ENCODE measurements at places on chromosomes 4 and X.

GRCh38 chr4:177047070-177047850 is 254.5 kb upstream of the VEGFC start:
- DNase-seq = peak; percentile 44

- DNase-seq = no peak
These were observed 535.2 kb downstream of the ARAP2 start for GRCh38 chr4:35709080-35709479.

DNA sequence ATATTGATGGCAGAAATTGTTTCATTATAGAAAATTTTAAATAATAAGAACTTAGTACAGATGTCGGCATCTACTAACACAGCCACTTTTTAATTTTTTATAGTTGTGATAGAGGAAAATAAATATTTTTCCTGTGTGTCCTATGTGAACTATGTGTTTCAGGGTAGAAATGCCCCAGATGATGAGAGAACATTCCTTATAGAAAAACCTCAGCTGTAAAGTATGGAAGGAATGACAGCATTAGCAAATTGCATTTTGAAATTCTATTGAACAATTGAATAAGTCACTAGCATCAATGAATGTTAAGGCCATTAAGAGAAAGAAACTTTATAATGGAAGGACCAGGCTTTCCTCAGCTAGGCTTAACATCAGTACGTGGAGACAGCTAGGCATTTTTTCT is 149.2 kb downstream of the CFAP299 start:
- no peak for DNase-seq

DNA sequence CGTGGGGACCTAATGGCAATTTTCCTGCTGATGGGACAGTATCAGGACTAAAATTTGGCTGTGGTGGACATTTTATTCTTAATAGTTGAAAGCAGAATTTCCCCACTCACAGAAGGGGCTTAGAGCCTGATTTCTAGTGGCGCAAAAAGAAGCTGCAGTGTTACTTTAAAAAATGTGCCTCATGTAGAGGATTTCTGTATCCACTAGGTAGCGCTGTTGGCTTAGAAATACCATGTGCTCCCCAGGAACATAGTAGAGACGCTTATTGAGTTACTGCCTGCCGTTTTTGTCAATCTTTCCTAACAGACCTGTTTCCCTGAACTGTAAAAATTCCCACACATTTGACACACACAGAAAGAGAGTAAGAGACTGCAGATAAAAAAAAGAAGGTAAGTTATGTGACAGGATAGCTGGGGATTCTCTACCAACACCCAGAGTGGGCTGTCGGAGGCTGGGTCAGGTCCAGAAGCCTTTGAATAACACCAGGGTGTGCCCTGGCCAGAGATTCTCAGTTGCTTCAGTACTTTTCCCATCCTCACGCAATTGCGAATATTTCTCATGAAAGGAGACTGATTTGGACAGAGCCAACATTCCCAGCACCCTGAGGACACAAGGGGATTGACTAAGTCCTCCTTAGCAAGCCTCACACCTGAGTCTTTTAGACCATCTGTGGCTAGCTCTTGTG is 88.4 kb downstream of the ZXDA start:
- DNase-seq = peak; percentile 10

- DNase-seq = peak; percentile 76
These were observed 1757.6 kb downstream of the ARAP2 start for GRCh38 chr4:34486461-34487363.

DNA sequence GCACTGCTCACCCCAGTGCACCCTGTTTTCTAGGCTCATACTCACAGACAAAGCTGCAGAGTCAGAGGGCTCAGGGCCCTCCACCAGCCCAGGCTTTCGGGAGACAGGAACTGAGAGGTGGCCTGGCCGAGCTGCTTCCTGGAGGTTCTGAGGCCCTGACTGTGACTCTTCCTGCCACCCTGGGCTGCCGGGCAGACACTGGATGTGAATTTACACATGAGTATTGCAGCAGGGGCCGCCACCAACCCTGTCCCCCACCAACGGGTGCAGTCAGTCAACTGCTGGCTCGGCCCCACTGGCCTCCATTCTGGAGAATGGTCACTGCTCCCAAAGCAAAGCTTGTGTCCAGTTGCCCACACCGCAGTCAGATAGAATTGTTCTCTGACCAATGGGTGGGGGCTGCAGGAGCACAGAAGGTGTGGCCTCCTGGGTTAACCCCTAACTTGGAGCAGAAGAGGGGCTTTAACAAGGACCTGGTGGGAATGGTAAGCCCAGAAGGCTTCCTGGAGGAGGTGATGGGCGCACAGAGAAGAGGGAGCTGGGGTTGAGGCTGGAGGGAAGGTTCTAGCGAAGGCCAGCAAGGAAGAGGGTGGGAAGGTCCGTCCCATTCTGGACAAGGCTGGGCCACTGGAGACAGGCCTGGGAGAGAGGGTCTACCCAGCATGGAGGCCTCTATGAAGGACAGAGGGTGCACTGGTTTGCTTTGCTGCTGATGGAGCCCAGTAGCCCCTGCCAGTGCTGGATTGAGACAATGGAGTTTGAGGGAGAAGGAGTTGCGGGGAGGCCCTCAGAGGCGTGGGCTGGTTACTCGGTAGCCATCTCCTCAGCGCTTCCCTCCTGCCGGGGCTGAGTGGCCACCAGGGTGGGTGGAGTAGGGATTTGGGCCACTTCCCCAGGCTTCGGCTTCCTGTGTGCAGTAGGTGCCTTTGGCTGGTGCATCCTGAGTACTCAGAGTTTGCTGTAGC is 135.3 kb downstream of the CPZ start:
- no peak for DNase-seq

- DNase-seq = no peak
These were observed 60.8 kb upstream of the DHX15 start for GRCh38 chr4:24644983-24645764.

DNA sequence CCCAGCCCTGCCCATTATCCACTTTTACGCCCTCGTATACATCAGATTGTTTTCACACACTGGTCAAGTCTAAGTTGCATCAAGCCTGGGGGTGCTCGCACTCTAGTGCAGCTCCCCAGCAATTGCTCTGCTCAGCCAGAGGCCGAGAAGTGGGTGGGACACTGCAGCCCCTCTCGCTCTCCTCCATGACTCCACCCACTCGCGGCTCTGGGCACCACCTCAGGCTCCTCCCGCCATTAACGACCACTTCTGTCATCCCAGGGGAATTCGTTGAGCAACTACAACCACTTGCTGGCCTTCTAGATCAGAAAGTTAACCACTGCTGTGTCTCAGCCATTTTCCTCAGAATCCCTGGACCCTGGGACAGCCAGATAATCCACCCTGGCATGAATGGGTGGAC is 53.6 kb downstream of the ETNPPL start:
- DNase-seq = no peak
